Right cardiac atrium (tissue), 5 donors: ENCODE measurements at places on chromosomes 4 and X. TPM values are rescaled to one million over a fixed set of nuclear protein-coding genes. Genes with fewer than 3 reads are reported as not detected.

- DNase-seq = no peak
These were observed 20.1 kb upstream of the MAP7D3 start for GRCh38 chrX:136271300-136271699.

The FAM236D gene
- total RNA-seq = not detected

DNA sequence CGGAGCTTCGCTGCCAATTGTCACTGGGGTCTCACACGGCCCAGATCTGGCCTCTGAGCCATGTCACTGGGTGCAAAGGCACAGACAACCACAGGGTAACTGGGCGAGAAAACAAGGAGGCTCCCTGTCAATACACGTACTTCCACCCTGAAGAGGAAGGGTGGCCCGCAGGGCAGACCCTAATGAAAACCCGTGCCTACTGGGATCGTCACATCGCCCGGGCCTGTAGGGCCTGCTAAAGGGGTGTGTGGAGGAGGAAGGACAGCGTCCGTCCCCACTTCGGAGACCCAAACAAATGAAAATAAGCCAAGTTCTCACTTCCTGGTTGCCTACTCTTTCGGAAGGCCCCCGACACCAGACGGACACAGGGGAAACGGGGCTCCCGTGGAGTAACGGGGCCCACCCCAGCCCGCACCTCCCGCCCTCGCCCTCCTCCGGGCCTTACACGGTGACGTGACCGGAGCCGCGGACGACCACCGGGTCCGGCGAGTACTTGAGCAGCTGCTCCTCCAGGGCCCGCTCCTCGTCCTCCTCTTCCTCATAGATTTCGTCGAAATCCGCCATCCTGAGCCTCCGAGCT lies 578 bp downstream of the CHIC2 start:
- DNase-seq = peak; percentile 75

DNA sequence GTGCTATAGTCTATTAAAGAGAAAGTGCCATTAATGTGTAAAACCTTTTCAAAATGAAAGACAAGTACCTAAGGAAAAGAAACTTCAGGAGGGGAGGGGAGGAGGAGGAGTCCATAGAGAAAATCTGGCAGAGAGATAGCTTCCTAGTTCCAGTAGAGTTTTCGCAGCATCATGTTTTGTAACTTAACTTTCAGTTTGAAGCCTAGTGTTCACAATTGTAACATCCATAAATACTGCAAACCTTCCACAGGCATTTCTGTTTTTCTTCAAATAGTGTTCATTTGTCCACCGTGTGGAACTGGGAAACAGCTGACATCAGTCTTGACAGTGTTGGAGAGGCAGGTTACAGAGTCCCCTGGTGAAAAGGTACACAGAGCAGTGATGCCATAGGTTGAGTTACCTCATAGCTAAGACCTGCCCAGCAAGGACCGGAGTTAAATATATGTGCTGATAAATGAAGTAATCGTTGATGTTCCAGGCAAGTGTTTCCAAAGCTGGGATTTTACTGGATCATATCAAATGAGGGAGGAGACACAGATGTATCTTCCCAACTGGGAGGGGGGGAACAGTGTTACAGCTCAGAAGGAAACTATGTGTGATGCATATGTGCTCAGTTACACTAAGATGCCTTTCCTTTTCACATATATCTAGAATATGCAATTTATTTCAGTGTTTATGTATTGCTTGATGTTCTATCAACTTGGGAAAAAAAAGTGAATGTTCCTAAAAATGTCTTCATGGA lies 369.5 kb upstream of the FAM241A start:
- no peak for DNase-seq

The SMR3B gene
- total RNA-seq = not detected

GRCh38 chr4:1842339-1842895 lies 13.5 kb downstream of the LETM1 start:
- DNase-seq = no peak

The NWD2 gene
- 0.39 TPM for total RNA-seq
